Hypothalamus (tissue), 51 donors: ENCODE measurements at places on chromosomes 2 and 18.
A peak's percentile ranks its signal among the peaks of the same experiment; 100 is the strongest.

GRCh38 chr2:169910109-169910799 lies 83.0 kb downstream of the UBR3 start:
- DNase-seq = no peak

DNA sequence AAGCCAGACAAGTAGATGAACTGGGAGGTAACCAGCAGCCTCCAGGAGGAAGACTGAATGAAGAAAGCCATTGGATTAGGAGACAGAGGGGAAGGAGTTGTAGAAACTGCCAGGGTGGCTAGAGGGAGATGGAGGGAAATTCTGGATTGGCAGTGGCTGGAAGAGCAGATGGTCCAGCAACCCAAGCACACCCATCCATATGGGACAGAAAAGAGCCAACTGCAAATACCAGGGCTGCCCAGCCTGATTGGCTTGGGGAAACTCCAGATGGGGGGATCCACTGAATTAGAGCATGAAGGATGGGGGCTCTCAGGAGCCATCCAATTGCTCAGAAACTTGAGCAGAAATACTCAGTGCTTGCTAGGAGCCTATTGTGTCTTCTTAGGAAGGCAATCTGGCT lies 173.5 kb upstream of the EPB41L3 start:
- no peak for DNase-seq

DNA sequence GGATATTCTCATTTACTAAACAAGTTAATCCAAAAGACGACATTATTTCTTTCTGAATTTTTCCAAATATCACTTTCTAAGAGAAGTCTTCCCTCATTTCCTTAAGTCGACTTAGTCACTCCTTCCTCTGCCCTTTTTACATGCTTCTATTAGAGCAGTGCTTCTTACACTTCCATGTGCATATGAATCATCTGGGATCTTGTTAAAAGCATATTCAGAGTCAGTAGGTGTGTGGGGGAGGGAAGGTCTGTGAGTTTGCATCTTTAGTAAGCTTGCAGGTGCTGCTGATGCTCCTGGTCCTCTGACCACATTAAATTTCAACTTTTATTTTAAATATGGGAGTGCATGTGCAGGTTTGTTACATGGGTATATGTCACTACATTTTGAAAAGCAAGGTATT lies 582.6 kb downstream of the NRXN1 start:
- DNase-seq = no peak

DNA sequence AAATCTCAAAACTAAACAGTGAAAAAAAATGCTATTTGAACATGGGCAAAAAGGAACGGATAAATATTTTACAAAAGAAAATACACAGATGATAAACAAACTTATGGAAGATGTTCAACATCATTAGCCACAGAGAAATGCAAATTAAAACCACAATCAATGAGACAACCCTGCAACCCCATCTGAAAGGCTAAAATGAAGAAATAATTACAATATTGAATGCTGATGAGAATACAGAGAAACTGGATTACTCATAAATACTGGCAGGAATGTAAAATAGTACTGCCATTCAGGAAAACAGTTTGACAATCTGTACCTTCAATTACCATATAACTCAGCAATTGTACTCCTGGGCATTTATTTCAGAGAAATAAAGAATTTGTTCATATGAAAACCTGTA lies 193.1 kb upstream of the UBE2E3 start:
- DNase-seq = no peak

- no peak for DNase-seq
Observed at GRCh38 chr2:40773291-40773690, 321.4 kb upstream of the SLC8A1 start.

- DNase-seq = no peak
Observed at GRCh38 chr2:63438181-63438580, 150.1 kb downstream of the WDPCP start.

- no peak for DNase-seq
Observed at GRCh38 chr2:164388511-164388910, 232.8 kb downstream of the GRB14 start.

DNA sequence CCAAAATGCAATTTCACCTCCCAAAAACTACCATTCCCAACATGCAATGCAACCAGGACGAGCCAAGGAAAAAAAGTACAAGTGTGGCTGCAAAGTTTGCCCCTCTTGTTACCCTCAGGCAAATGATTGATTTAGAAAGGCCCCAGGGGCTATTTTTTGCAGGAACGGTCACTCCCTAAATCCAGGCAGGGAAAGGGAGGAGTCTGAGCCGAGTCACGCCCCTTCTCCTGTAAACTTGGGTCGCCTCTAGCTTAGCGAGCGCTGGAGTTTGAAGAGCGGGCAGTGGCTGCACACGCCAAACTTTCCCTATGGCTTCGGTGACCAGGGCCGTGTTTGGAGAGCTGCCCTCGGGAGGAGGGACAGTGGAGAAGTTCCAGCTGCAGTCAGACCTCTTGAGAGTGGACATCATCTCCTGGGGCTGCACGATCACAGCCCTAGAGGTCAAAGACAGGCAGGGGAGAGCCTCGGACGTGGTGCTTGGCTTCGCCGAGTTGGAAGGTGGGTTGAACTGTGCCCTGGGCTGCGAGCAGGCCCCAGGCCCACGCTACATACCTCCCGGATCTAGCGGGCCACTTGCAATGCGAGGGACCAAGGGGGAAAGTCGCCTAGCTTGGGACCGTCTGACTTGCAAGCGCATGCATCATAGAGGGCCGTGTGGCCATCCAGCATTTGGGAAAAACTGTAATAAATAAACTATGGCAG lies at the start of gene GALM:
Gene GALM (plus strand): TSS at position 261 of the 702 bp plus-strand sequence. CDS start 48 bp downstream, at position 309.
- DNase-seq = peak; percentile 12

DNA sequence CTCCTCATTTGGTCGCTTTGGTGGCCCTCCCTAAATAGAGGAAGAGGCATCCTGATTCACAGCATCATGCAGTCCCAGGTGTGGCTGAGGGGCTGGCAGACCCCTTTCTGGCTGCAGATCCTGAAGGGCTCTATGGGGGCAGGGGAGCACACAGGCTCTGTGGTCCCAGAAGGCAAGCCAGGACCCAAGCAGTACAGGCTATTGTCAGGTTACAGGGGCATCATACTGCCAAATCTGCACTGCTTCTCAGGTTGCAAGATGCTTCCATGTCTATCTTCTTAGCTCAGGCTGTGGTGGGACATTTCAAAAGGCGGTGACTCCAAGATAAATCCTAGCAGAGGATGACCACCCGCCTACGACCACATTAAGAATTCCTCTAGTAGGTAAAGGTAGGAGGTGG lies 54.3 kb downstream of the TTC32 start:
- DNase-seq = no peak

GRCh38 chr2:241996100-241996499 lies 126.6 kb downstream of the RTP5 start:
- DNase-seq = no peak

GRCh38 chr2:203018181-203018580 lies 3.5 kb downstream of the NBEAL1 start:
- DNase-seq = no peak

GRCh38 chr2:101386599-101387150 lies 628 bp downstream of the CREG2 start:
- no peak for DNase-seq

GRCh38 chr2:88608184-88608583 lies 19.1 kb downstream of the EIF2AK3 start:
- no peak for DNase-seq

DNA sequence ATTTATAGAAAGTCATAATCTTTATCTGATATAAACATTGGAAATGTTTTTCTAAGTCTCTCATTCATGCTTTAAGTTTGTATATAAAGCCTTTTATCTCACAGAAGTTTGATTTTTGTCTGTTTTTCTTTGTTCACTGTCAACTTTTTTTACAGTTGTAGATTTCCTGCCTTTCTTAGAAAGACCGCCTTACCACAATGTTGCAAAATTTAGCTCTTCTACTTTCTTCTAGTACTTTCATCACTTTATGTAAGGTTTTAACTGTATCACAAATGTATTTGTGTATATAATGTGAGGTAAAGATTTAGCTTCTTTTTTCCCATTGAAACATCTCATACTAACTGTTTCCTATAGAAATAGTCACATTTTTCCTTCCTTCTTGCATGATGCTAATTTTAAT lies 136.1 kb downstream of the DNAH6 start:
- DNase-seq = no peak

DNA sequence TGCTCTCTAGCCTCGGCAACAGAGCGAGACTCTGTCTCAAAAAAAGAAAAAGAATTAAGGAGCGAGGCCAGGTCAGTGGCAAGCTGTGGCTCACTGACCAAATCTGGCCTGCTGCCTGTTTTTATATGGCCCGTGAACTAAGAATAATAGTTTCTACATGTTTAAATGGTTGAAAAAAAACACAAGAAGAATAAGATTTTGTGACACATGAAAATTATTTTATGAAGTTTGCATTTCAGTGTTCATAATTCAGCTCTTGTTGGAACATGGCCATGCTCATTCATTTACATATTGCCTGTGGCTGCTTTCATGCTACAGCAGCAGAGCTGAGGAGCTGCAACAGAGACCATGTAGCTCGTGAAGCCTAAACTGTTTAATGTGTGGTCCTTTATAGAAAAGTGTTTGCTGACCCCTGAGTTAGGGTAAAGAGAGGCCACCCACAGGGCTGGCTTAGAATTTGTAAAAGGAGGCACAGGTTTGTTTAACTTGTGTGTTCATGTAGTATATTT lies 59.5 kb downstream of the MFSD6 start:
- DNase-seq = peak; percentile 39

DNA sequence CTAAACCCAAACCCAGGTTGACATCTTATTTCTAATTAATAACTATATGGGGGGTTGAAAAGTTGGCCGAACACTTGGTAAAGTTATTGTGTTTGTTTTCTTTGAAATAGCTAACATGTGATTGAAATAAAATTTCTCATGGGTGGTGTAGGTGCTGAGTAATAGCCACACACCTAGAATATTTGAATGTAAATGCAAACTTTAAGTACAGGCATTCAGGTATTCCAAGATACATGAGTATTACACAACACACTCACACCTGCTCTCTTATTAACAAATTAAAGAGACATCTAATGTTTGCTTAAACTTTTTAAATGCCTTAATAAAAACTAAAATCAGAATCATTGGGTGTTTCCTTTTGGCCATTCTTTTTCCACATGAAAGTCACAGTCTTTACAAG lies 165.5 kb downstream of the EHBP1 start:
- DNase-seq = no peak

DNA sequence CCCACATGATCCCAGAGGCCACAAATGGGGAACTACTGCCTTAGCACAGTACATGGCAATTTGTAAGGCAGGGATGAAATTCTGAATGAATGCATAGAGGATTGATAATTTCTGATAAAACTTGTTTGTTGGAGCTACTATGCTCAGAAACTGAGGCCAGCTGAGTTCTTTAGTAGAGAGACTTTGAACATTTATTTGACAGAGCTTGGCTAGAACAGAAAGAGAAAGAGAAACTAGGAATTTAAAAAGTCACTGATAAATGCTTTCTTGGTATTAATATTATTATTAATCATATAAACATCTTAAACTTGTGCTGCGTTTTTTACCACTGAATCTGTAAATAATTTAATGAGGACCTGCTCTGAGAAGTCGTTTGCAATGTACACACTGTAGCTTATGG lies 923.7 kb upstream of the CNTNAP5 start:
- no peak for DNase-seq

DNA sequence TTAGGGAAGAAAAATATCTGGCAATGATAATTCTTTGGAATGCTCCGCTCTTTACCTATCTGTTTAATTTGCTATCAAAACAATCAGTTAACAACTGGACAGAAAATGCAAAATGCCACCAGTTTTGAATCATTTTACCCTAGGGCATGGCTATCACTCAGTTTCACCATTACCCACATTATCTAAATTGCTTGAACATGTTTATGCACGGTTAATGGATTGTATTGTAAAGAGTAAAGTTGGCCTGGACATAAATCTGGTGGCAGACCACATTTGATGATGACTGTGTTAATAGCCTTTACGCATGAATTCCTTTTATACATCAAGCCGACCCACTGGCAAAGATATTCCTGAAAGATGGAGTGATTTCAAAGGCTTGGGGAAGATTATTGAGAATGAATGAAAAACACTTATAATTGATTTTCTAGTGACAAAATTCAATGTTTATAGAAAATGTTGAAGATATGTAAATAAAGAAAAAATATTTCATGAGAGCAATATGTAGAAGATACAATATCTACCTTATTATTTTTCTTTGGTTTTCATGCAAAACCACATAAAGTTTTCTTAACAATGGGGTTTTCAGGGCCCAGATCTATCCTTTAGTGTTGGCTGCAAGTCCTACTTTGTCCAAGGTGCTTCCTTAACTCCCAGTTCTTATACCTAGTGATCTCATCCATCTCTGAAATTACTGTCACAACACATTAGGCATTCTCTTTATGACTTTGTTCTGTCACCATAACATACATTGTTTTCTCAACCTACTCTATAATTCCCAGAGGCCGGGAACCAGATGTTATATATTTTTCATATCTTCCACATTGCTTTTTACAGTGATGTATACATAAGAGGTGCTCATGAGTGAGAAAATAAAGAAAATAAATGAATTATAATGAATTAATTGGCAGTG lies 265.1 kb downstream of the RIT2 start:
- DNase-seq = no peak

GRCh38 chr2:28233164-28233676 lies 159.4 kb upstream of the FOSL2 start:
- no peak for DNase-seq

- no peak for DNase-seq
Observed at GRCh38 chr2:161165266-161165665, 5.0 kb downstream of the TANK start.

- DNase-seq = no peak
Observed at GRCh38 chr2:103875531-103875930, 978.4 kb upstream of the POU3F3 start.

DNA sequence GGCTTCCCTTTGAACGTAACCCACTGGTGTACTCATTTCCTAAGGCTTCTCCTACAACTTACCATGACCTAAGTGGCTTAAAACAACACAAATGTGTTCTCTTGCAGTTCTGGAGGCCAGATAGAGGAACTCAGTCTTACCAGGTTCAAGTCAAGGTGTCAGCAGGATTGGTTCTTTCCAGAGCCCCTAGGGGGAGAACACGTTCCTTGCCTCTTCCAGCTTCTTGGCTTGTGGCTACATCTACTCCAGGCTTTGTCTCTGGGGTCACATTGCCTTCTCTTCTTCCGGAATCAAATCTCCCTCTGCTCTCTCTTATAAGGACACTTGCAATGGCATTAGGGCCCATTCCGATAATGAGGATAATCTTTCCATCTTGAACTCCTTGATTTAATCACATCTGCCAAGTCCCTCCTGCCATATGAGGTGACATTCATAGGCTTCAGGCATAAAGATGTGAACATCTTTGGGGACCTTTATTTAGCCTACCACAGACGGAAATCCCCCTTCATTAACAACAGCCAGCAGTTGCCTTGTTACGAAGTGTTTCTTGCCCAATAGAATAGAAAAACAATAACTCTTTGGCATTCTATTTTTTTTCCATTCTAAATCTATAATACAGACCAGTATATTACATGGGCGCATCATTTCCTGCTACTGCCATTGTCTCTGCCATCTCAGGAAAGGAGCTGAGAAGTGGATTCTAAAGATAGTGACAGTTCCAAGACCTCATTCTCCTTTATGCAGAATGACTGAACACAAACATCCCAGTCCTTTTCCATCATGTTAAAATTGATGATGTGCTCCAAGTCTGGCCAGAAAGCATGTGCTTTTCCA lies 362.0 kb downstream of the ZNF521 start:
- DNase-seq = no peak
